Aortic smooth muscle cell (primary cell): ENCODE measurements at places on chromosomes 5 and 9. TPM values are rescaled to one million over a fixed set of nuclear protein-coding genes. Genes with fewer than 3 reads are reported as not detected.

PCDHAC2 gene
- 0.31 and 0.53 TPM in 2 replicates for total RNA-seq

CTNND2 gene
- total RNA-seq, result under 0.01 TPM in 1 of 2 replicates, not detected in the other

RELL2 gene
- 1.5 TPM in 2 replicates for total RNA-seq

NIM1K gene
- total RNA-seq, result 0.25 and 0.53 TPM in 2 replicates

DIAPH1 gene
- total RNA-seq, result 35.9 and 44.5 TPM in 2 replicates

PCDHB16 gene
- 1.8 and 1.9 TPM in 2 replicates for total RNA-seq
